Activated effector memory CD4-positive, alpha-beta T cell treated with Interleukin-2 at 50 U/mL for 16 hours (primary cell): ENCODE measurements at places on chromosomes 11 and 22.

GRCh38 chr22:36330655-36331305 lies 57.0 kb downstream of the MYH9 start:
- no peak for DNase-seq

DNA sequence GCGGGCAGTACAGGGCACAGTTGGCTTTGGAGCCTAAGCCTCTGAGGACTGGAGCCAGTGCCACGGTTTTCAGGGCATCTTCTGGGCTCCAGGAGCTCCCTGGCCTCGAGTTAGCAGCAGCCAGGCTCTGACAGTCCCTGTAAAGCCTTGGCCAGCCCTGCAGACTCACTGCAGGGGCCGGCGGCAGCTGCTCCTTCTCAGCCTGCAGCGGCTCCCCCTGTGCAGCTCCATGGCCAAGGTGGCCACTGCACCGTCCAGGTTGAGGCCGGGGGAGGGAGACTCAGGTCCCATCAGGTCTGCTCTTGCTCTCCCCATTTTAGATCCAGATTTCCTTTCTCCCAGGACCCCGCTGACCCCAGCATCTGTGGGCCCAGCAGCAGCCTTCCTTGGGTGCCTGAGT lies 1461.1 kb downstream of the BRD1 start:
- no peak for DNase-seq

- DNase-seq = no peak
Observed at GRCh38 chr11:69240332-69241074, 53.5 kb upstream of the MYEOV start.

GRCh38 chr22:32414191-32414590 lies 2.1 kb upstream of the RTCB start:
- no peak for DNase-seq

DNA sequence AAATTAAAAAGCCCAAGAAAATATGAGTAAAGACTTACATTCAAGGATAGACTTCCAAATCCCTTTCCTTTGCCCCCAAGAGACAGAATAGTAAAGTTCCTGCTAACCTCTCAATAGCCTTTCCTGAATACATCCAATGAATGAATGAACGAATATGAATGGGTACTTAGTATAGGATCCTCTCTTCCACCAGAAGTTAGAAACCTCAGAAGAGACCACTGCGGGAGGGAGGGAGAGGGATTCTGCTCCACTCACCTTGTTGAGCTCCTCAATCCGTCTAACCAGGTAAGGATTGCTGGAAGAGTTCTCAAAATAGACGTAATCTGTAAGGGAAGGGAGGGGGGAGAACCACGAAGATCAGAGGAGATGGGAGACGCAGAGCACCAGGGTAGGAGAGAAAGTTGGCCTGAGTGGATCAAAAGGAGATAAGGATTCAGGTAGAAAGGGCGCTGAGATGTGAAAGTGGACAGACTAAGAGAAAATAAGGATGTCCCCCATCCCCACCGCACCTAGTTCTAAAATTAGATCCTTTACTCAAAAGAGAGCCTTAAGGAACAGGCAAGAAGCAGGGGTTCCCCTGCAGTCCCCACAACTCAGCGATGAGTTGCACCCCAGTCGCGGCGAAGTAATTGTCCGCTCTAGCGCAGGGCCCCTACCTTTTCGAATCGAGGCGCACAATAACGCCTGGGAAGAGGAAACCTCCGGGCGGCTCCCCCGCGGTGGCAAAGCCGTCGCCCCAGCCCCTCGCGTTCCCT lies 1.1 kb downstream of the MTA2 start:
- peak; percentile 26 for DNase-seq

DNA sequence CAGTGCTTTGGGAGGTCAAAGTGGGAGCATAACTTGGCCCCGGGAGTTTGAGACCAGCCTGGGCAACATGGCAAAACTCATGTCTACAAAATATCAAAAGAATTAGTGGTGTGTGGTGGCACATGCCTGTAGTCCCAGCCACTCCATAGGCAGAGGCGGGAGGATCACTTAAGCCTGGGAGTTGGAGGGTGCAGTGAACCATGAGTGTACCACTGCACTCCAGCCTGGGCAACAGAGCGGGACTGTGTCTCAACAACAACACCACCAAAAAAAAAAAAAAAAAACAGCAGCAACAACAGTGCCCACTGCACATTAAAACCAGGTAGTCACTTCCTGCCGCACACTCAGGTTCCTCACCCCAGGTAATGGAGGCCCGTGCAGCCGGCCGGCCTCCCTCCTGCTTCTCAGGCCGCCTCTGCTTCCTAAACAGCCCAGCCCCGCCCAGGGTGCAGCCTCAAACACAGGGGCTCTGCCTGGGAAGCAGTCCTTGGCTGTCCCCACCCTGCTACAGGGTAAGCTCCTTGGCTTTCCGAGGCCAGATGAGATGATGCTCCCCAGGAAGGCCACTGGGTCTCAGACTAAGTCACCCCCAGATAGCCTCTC lies 318.3 kb downstream of the SHANK2 start:
- no peak for DNase-seq

- no peak for DNase-seq
Observed at GRCh38 chr11:126817096-126817495, 183.5 kb downstream of the KIRREL3 start.

GRCh38 chr11:120424185-120424969 lies 87.2 kb upstream of the GRIK4 start:
- DNase-seq = no peak

DNA sequence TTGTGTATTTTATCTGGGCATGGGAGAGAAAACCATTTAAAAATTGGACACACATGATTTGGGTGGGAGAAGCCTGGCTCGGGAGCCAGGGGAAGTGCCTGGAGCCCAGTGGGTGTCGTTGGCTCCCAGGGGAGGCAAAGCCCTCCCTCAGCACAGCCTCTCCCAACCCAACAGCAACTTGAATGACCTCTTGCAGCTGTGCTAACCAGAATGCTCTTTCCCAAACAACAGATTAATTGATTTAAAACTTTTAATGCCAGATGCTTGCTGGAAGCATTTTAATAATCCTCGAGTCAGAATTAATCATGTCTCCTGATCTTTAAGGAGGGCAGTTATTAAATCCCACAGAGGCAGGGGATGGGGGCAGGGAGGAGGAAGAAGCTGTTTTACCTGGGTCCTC lies 401.6 kb downstream of the BUD13 start:
- no peak for DNase-seq

DNA sequence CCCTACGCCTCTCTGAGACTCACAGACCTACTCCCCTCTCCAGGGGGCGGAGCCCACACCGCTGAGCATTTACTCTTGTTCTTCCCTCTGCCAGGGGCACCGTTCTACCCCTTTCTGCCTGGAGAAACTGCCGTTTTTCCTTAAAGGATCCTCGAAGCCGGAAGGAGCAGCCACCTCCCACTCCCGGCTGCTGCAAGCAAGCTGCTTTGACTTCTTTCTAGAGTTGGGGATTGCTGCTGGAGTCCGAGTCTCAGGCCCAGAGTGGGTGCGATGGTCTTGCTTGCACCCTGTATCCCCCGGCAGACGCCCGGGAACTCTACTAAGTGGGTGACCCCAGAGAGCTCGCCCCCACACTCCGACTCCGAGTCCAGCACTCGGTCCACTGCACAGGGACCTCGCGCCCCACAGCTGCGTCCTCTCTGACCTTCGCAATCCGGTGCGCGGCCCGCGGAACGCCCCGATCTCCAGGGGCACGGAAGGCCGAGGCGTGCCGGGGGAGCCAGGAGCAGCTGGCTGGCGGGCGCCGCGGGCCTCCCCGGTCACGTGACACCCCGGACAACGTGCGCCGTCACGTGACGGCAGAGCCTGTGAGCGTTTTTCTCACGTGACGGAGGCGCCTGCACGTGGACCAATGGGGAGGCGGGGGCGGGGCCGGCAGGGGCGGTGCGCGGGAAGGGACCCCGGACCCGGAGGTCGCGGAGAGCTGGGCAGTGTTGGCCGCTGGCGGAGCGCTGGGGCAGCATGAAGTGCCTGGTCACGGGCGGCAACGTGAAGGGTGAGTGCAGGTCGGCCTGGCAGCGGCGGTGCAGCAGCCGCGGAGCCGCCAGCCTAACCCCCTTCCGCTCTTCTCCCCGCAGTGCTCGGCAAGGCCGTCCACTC lies at the start of gene RAD9A:
TSS of gene RAD9A (plus strand) at position 683 of the 879 bp plus-strand sequence. CDS start at position 742, 59 bp downstream.
- DNase-seq = peak; percentile 89

DNA sequence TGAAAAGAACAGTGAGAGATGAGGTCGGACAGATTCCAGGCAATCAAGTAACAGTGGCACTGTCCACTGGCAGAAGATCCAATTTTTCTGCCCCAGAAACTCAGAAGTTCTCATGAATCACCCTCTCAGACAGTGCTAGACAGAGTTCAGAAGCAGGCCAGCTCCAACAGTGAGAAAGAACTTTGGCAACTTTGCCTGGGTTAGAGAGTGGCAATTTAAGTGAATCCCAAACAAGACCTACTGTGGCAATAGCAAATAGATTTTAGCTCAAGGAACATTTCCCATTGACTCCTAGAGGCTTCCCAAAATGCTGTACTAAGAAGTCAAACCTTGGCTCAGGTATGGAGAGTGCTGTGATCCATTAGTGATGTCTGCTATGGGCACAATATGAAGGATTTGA lies 12.3 kb downstream of the CD44 start:
- DNase-seq = no peak

DNA sequence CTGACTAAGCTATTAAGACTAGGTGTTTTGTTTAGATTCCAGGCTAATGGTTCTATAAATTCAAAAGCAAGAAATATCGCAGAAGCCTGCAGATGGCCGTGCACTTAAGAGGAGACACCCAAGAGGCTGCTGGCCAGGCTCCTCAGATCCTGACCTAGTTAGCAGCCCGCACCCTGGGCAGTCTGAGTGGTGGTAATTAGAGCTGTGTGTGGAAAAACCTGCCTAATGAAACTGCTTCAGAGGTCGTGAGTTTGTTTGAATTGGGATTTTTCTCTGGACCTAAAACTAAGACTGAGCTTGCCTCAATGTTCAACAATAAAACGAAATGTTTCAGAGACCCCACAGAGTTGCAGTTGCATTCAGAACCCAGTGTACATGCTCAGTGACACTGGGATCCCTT lies 627.7 kb downstream of the OPCML start:
- DNase-seq = no peak

DNA sequence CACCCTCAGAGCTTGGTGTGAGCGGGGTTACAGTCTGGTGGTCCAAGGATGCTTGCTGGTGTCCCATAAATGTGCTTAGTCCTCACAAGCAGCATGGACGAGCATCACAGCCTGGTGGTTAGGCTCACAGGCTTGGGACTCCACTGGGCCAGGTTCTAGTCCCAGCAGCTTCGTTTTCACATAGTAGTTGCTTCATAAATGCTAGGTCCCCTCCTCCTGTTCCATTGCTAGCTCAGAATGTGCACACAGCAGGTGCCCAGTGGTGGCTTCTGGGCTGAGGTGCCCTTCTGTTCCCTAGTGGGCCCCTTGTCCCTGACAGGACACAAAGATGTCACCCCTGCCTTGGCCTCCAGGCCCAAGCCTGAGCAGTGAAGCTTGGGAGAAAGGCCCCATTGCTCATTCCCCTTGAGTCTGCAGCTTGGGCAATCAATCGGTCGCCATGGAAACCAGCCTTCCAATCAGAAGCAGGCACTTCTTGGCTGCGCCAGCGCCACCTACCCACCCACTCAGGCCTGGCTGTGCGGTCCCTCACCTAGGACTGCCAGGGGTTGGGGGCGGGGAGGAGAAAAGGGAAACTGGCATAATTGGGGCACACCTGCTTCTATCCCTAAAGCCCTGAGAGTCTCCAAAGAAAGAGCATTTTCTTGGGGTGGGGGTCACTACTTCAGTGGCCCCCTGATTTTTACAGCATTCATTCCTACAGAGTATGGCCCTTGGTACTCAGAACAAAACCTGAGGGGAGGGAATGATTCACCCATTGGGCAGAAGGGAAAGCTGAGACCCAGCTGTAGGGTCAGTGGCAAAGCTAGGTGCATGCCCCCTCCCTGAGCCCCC lies 48.1 kb downstream of the CYTH4 start:
- no peak for DNase-seq

GRCh38 chr11:91698845-91699244 lies 525.8 kb upstream of the FAT3 start:
- DNase-seq = no peak

DNA sequence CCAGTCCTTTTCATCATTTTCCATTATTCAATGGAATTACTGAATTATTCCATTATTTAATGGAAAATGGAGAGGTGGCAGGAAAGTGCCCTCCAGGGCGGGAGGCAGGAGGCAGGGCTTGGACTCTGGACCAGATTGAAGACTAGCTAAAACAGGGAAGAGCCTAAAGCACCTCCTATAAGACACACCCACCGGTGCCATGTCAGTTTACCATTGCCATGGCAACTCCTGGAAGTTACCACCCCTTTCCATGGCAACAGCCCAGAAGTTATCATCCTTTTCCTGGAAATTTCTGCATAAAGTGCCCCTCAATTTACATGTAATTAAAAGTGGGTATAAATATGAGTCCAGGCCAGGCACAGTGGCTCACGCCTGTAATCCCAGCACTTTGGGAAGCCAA lies 443.7 kb downstream of the TBC1D22A start:
- DNase-seq = no peak
